ENCODE measurements at places on chromosomes 2 and 18.
A peak's percentile ranks its signal among the peaks of the same experiment; 100 is the strongest.

DNA sequence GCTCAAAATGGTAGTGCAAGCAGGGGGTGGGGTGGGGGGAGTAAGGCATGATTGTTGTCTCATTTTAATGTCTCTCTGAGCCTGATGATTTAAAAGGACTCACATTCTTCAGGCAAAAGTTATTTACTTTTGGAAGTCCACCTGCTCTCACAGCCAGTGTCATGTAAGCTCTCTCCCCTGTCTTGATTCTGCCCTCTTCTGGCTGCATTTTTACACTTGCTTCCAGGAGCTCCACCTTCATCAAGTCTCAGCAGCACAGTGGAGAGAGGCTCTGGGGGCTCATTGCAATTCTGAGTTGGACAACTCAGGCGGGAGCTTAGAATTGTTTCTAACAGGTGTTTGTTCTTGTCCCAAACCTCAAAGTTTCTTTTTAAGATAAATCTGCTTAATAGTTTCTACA, 39.2 kb downstream of the GNAL start:
- DNase-seq, result no peak

DNA sequence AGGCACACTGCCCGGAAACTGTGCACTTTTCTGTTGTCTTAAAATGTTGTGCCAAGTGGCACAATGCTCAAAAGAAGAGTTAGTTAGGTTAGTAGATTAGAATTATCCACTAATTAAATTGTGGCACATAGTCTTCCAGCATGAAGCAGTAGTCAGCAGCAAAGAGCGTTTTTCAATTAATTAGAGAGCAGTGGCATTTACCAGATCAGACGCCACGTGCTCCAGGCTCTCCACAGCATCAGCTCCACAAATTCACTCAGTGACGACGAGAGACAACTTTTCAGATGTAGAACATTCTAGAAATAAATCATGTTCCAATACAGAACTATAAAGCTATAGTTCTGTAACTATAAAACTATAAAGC, 16.4 kb upstream of the RTTN start:
- no peak for DNase-seq

GRCh38 chr2:18540872-18541271, 19.6 kb downstream of the RDH14 start:
- no peak for DNase-seq

- DNase-seq, result no peak
Observed at GRCh38 chr18:57347784-57348183, 4.6 kb upstream of the ST8SIA3 start.

- no peak for DNase-seq
Observed at GRCh38 chr2:172533687-172534086, 22.2 kb upstream of the PDK1 start.

- no peak for DNase-seq
Observed at GRCh38 chr18:22182884-22183697, 13.7 kb downstream of the GATA6 start.

DNA sequence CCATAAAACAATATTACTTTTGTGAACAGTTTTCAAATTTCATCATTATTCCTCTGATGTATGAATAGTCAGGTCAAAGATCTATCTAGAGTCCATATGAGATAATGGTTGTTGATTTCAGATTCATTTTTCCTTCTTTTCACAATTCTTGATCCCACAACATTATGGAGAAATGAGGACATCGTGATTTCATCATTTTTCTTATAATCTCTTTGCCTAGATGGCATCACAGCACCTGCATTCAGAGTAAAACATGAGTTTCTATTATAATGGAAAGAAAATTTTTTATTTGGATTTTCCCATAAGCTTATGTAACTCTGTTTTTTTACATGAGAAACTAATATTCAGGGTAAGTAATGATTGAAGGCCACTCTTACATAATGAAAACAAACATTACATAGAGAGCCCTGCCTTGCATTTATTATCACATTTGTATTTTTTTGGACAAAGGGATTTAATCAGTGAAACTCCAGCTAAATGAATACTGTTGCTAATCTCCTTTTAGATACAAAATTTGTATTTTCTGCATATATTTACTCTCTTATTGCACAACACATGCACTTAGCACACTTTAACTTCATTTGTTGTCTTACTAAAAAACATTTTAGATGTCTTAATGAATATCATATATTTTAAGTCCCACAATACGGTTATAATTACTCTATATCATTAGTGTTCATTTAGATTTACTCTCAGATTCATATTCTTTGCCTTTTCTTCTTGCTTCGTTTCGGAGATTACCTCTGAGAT, 188.4 kb upstream of the KYNU start:
- no peak for DNase-seq

GRCh38 chr2:28142386-28142785, 250.3 kb upstream of the FOSL2 start:
- DNase-seq, result no peak

GRCh38 chr2:45683292-45683691, 31.8 kb downstream of the PRKCE start:
- DNase-seq, result no peak

- DNase-seq, result no peak
Observed at GRCh38 chr2:113075030-113075429, 7.3 kb downstream of the IL1F10 start.

DNA sequence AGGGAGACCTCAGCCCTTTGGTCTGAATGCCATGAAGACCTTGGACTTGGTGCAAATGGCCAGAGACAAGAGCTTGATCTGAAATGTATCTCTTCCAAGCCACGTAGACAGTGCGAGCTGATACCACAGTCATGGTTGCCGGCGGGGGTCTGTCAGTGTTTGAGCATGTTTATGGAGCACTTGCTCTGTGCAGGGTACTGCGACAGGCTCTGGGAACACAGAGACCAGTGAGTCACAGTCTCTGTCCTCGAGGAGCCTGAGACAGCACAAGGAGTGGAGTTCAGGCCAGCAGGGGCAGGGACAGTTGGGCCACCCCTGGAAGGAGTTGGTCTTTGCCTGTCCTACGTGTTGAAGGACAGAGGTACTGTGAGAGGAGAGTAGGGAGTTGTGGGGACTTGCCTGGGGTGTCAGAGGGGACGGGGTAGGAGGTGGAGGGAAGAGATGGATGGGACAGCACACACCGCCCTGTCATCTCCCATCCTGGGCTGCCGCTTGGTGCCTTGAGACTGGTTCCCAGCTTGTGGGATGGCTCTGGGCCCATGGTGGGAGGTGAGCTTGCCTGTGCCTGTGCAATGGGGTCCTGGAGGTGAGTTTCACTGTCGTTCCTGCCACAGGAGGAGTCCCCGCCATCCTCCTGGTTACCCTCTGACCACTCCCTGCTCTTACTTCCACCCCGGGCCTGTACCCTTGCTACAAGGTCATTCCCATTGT, 39.5 kb downstream of the ATP6V1C2 start:
- no peak for DNase-seq

DNA sequence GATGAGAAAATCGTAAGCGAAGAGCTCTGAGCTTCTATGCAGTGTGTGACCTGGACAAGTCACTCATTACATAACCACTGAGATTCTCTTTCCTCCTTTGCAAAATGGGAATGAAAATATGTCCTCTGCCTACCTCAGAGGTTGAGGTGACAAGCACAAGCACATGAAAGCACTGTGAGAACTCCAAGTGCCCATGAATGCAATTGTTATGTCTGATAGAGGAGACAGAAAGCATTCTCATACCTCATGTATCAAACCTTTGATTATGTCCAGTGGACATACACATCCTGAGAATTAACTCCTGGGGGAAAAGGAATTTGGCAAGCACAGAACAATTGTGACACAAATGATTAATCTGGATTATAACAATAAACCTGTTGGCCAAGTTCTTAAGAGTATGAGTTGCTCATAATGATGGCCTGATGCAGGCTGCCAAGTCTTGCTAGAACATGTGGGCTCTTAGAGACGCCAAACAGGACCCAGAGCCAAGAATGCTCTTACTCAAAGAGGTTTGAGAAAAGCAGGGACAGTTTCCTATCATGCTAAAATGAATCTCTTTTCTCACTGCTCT, 8.5 kb upstream of the RMDN2 start:
- no peak for DNase-seq

GRCh38 chr2:120346026-120346666, at the start of gene INHBB:
Gene INHBB, plus strand, starts transcription at chr2:120346136. Its CDS starts 53 bp downstream, at chr2:120346189.
- DNase-seq, result peak; percentile 71

GRCh38 chr2:89848763-89849368, 1157.4 kb downstream of the RPIA start:
- no peak for DNase-seq

- no peak for DNase-seq
Observed at GRCh38 chr2:144500563-144500962, 19.4 kb downstream of the ZEB2 start.

- no peak for DNase-seq
Observed at GRCh38 chr2:232073699-232074098, 112.2 kb downstream of the DIS3L2 start.

DNA sequence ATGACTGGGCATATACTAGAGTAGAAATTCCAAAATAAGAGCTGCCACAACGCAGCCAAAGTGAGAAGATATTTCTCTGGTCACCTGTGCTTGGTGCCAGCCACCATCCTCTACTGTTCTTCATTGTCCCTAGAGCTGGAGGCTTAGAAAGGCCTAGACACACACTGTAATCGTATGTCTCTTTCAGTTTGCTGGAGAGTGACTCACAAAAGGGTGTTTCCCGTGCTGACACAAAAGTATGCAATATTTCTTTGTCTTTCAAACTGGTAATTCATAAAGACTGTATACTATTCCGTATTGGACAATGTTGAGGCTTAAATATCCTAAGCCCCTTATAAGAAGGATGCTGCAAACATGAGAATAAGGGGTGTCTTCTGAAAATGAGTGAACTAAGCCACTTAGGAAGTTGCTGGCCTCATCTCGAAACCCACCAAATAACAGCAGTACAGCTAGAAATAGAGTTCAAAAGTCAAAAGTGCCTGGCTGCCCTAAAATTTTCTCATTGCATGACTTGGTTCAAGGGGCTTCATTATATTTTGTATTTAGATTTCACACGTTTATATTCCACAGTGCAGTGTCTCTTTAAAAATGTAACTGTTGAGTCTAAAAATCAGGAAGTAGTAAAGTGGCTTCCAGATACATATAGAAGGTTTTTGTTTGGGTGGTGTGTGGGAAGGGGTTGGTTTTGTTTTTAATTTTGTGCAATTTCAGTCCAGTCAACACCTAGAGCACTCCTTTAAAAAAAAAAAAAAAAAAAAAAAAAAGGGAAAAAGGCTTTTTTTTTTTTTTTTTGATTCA, 601.1 kb downstream of the ARHGAP15 start:
- no peak for DNase-seq

- DNase-seq, result no peak
Observed at GRCh38 chr18:55497825-55498403, 90.1 kb downstream of the TCF4 start.

GRCh38 chr18:8300751-8301410, 308.4 kb upstream of the RAB12 start:
- DNase-seq, result no peak

- DNase-seq, result no peak
Observed at GRCh38 chr2:26578581-26578980, 62.6 kb downstream of the CIB4 start.

GRCh38 chr2:105611811-105612424, 132.8 kb upstream of the NCK2 start:
- DNase-seq, result no peak

- DNase-seq, result no peak
Observed at GRCh38 chr18:58405107-58405898, 223.6 kb downstream of the ALPK2 start.

DNA sequence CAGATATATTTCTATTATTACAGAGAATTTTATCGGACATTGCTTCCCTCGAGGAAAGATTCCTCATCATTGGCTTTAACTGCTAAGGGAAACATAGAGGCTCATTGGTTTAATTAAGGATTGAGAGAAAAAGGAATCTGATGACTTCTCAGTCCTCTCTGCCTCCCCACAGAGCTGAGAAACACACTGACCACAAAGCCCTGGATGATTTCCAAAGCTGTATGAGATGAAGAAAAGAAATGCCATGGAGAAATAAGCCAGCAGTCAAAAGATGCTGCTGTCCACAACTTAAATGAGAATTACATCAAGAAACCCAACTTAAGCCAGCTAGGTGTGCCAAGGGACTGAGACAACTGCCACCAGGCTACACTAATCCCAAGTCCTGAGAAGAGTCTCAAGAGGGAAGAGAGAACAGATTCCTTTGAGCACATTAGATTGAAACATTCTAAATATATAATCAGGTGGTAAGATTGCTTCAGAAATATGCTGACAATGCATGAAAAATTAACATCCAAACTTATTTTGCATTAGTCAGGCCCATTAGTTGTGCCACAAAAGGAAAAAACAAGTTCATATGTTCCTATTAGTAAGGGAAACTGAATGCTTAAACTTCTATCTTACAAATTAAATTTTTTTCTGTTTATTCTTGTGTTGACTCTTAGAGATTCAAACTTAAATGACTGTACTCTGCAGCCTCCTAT, 308.1 kb upstream of the CYRIA start:
- no peak for DNase-seq

DNA sequence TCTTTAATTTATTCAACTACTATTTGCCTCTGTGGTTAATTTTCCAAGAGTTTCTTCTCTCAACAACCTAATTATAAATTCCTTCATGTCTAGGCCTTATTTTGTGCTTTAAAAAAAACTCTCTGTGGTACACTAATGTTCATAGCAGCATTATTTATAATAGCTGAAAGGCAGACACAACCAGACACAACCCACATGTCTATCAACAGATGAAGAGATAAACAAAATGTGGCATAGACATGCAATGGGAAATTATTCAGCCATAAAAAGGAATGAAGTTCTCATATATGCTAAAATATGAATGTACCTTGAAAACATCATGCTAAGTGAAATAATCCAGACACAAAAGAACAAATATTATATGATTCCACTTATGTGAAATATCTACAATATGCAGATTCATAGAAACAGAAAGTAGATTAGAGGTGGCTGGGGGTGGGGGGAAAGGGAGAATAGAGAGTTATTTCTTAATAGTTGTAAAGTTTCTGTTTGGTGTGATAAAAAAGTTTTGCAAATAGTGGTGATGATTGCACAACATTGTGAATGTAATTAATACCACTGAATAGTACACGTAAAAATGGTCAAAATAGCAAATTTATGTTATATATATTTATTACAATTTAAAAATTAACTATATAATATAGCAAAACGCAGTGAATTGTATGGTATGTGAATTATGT, 28.1 kb upstream of the RASGRP3 start:
- DNase-seq, result no peak

DNA sequence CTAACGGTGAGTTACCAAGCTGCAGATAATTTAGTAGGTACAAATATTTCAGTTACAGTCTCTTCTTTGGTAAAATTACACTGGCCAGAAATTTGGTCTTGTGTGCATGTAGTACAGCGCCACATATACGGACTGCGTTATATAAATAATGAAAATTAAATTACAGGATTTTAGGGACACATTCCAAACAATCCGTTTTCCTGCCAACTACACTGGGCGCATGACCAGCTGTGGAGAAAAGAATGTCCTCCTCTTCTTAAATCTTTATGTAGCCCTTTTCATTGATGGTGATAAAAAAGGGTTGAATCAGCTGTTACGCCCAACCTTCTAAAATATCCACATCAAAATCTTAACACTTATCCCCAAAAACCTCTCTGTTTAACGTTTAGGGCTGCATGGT, 37.5 kb downstream of the TCF4 start:
- DNase-seq, result no peak

GRCh38 chr2:201730651-201731285, 32.3 kb upstream of the MPP4 start:
- DNase-seq, result no peak
